Dorsolateral prefrontal cortex (tissue), 122 donors: ENCODE measurements at places on chromosomes 2 and 18. TPM values are rescaled to one million over a fixed set of nuclear protein-coding genes. Genes with fewer than 3 reads are reported as not detected.

GRCh38 chr2:220450846-220451245, 823.4 kb downstream of the SLC4A3 start:
- DNase-seq = no peak

DNA sequence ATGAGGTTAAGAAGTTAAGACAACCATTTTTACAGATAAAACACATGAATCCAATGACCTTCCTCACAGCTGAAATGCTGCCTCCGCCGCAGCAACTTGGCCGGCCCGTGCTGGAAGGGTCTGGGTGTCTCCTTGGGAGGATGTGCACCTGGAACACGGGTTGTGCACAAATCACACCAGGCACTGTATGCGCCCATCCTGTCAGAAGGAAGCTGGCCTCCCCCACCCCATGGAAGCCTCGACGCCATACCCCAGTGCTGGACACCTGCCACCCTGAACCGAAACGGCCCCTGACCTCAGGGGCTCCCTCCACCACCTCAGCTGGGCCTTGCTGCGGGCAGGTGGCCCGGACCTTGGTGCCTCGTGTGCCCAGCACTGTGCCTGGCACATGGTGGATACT, 111.8 kb downstream of the PXDN start:
- DNase-seq = no peak

DNA sequence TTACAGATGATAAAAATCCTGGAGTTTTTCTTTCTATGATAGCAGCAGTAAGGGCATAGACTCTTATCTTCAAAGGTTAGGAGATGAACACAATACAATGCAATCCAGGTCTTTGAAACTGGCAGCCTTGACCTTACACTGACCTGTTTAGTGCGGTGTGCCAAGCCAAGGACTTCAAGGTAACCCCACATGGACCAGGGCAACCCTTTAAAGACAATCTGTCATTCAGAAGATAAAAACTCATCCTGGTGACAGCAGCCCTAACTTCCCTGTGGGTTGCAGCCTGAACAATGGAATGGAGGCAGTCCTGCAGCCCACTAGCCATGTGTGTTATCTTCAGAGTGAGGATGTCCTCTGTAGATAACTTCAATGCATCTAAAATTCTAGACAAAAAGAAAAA, 78.1 kb downstream of the RTTN start:
- no peak for DNase-seq

DNA sequence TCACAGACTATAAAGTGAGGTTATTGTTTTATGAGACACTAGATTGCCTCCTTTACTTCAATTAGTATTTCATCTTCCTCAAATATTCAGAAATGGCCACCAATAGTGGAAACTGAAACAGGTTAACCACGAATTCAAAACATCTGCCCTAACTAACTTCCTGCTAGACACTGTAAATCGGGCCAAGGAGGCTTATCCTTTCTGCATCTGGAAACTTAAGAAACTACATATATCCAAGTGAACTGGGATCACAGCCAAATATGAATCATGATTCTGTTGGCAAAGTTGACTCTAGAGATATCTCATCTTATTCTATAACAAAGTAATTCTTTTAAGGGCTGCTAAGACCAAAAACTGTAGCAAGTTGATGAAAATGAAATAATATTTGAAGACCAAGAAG, 136.6 kb upstream of the ZC3H15 start:
- no peak for DNase-seq

- no peak for DNase-seq
These were observed 14.7 kb upstream of the NEU4 start for GRCh38 chr2:241794250-241794823.

DNA sequence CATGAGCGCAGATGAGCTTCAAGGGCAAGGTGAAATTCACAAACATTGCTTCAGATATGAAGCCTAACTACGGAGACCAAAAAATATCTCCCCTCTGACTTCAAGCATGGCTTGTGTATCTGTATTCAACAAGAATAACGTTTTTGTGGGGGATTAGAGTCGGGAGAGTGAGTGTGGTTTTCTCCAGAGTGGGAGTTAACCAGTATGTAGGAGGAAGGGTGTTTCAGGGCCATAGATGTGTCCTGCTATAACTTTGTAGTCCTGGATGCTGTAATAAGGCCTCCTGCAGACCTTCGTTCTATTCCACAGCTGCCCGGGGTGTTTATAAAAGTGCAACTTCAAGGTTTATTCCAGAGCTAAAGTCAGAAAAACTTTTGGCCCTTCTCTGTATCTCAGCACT, 12.9 kb upstream of the C2orf74 start:
- DNase-seq = no peak

DNA sequence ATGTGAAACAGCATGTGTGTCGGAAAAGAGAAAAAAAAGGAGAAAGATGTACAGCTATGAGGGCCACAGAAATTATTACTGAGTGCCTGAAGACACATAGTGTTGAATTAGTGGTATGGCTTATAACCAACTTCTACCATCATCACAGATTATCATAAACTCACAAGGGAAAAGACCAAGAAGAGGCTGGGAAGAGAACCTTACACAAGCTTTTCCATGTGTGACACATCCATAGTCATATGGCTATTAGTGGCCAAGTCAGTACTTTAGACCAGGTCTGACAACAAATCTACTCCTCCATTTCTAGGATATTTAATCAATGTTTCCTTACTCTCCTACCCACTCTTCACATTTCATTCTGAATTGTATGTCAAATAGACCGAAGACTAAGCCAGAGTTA, 3.5 kb upstream of the GALNT5 start:
- DNase-seq = no peak

- DNase-seq = no peak
These were observed 229.2 kb downstream of the GALR1 start for GRCh38 chr18:77478646-77479442.

DNA sequence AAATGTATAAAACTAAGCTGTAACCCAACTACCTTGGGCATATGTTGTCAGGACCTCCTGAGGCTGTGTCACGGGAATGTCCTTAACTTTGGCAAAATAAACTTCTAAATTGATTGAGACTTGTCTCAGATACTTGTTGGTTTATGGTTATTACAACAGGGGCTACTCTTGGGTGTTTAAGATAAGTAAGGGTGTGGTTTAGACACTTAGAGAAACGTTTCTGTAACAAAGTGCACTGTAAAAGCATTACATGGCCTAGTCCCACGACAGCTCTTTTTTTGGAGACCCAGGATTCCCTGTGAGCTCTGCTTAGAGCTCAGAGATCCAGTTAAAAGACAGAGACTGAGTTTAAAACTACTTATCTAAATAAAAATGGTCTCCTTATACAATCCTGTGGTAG, 32.3 kb upstream of the LIPG start:
- DNase-seq = no peak

Gene METTL8
- 26.7 TPM for total RNA-seq

Gene SCYGR5
- total RNA-seq = not detected

Gene SLC8A1
- total RNA-seq = 277 TPM

Gene NBAS
- total RNA-seq = 73.2 TPM

Gene SPRED2
- 37.0 TPM for total RNA-seq

Gene THSD7B
- total RNA-seq = 1.6 TPM
